Gastrocnemius medialis (tissue), 4 donors: ENCODE measurements at places on chromosomes 7 and 10.
A peak's percentile ranks its signal among the peaks of the same experiment; 100 is the strongest.

DNA sequence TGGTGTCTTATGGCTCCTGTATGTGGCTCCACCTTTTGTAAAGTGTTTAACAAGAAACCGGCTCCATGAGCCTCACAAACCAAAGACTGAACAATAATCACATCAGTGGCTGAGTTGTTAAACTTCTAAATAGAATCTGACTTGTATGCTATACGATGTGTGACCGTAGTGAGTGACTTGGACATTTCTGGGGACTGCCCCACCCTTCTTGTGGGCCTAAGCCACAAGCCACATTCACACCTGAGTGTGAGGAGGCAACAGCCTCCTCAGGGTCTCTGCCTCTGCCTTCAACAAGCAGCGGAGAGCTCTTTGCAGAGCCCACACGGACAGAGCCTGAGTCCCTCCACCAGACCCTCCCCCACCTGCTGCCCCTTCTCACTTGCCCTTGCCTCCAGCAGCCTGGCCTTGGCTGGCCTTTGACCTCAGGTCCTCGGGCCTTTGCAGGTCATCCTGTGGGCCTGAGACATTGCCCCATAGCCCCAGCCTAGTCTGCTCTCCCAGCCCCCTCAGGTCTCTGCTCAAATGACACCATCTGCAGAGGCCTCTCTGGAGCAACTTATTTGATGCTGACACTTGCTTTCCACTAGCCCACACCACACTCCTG lies 156.8 kb upstream of the TNS3 start:
- no peak for DNase-seq

DNA sequence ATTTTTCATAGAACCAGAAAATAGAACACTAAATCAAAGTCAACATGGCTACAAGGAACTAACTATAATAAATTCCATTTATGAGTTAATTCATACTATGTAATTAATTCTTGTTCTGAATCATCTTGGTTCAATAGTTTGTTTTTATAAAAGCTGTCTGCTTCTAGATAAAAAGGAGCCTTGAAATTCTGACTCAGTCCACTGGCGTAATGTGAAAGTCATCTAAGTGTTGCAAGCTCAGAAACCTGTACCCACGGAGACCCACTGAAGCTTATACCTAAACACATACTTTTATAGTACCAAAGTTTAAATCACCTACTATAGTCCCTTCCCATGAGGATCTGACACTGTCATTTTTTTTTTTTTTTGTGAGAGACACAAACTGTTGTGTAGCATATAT lies 489.4 kb downstream of the SEMA3D start:
- DNase-seq = no peak

DNA sequence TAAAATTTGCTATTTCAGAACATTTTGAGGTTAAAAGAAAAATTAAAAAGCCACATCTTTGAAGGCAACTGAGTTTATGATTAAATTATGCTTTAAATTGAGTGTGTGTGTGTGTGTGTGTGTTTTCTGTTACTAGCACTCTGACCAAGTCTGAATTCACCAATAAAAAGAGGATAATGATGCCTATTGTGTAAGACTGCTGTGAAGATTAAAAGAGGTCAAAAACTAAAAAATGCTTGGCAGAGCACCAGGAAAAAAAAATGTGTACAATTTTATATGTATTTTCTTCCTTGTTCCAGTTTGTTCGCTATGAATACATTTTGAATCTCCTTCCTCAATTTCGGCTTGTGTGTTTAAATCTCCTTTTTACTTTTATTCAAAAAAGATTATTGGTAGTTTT lies 316.6 kb upstream of the MAGI2 start:
- no peak for DNase-seq

DNA sequence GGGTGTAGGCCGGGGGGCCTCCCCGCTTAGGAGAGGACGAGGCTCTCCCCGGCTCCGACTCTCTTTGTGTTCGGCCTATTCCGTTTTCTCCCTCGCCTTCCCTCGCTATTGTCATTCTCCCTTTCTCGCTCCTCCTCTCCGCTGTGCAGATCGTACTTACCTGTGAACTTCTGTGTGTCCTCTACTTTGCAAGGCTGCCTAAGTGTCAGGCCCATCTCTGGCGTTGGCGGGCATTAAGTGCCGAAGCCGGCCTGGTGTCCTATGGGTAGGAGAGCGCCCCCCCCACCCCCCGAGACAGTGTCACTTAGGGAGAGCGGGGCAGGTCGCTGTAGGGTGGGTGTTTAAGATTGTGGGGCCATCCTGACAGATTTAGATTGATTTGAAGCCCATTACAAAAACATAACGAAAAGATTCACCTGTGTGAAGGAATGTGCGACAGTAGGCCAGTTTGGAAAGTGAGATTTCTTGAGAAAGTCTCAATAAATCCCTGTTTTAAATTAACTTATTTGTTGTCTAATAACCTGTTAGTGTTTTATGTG lies 579 bp downstream of the RBM33 start:
- no peak for DNase-seq

DNA sequence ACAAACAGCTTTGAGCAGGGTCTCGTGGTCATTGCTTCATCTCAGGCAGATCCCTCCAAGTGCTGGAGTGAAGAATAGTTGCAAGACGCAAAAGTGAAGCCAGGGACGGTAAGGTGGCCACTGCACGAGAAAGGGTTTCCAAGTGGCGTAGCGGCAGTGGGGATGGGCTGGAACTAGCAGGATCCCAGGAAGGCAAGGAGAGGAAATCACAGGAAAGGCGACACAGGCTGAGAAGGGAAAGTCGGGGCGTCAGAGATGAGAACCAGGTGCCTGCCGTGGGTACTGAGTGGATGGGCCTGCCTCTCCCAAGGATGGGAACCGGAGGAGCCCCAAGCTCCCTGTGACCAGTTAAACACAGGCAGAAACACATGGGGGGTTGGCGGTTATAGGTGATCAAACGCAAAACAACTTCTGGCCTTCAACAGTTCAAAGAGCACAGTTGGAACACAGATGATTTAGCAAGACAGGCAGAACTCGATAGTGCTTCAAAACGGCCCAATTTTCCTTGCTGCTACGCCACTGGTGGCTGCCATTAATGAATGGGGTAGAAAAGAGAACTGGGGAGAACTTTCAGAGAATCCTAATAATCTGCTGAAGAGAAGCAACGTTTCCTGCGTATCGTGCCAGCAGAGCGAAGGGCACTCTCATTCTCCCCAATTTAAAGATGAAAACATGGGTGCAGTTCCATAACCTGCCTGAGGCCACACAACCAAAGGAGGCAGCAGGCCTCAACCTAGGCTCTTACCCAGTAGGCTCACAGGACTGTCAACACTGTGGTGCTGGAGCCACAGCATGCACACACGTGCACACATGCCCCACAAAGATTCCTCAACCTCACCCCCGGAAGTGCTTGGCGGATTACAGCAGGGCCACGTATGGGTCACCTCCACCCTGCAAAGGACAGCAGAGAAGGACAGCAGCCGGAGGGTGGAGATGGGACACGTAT lies 61.9 kb downstream of the MAD1L1 start:
- DNase-seq = no peak

DNA sequence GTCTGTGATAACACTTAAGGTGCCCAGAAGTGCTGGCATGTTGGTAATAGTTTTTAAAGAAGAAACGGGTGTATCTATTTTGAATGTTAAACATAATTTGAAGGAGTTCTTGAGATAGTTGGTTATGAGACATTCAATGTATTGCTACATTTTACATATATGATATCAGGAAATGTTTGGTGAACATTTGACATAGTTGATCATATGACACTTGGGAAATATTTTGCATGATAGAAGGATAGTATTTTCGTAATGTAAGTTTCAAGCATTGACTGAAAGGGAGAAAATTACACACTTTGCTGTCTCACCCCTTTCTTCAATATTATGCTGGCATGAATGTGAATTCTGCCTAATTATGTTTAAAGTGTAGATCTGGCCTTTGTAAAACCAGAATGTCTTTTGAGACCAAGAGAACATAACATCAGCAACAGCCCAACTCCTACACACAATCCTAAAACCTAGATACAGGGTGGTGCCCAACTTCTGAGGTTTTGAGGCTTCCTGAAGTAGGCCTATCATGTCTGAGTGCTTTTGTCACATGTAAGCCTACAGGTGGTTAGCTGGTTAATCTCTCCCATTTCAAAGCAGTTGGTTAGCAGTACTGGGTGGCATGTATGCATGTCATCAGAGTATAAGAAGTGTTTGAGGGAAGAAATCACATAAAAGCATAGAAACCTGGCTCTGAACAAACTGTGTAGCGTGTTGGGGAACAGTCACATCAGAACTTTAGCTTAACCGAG lies 2.1 kb downstream of the ADD3 start:
- no peak for DNase-seq

DNA sequence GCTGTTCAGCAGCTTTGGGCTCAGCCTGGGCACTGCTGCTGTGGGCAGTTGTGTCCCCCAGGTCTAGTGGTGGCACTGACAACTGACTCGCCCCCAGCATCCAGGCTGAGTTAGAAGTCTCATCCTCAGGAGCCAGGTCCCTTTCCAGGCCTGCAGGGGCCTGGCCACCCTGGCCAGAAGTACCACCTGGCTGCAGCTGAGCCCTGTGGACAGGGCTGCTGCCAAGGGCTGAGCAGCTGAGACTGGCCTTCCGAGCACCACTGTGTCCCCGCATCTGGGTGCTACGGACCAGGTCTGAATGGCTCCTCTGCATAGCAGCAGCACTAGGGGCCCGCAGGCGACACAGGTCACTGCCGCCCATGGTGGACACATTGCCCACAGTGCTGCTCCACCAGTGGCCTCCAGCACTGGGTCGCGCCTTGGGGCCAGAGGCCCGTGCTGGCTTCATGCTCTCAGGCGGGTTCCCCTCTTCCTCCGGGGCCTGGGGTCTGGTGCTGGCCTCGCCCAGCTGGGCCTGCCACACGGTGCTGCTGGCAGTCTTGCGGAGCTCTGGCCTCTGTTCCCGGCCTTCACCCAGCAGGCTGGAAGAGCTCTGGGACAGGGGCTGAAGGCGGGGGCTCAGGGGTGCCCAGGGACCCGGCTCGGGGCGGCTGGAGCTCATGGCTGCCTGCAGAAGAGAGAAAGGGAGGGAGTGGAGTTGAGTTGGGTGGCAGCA lies 6.2 kb downstream of the GPRIN2 start:
- DNase-seq = peak; percentile 1
